ENCODE measurements at places on chromosomes 6 and 20.
A peak's percentile ranks its signal among the peaks of the same experiment; 100 is the strongest.

- DNase-seq = no peak
These were observed 205.5 kb downstream of the NKAIN2 start for GRCh38 chr6:124008988-124009765.

DNA sequence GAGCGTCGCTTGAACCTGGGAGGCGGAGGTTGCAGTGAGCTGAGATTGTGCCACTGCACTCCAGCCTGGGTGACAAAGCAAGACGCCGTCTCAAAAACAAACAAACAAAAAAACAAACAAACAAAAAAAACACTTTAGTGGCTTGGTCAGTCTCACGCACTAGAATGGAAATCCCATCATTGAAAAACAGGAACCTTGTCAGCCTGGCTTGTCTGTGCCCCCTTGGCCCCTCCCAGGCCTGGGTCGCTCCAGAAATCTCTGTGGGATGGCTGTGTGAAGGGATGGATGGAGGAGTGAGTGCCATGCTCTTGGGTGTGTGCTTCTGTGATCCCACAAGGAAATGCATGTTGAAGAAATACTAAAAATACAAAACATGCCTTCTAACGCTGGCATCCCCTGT is 20.9 kb upstream of the NAA20 start:
- DNase-seq = no peak

- DNase-seq = no peak
These were observed 3.9 kb downstream of the SYNJ2 start for GRCh38 chr6:157985378-157986155.

DNA sequence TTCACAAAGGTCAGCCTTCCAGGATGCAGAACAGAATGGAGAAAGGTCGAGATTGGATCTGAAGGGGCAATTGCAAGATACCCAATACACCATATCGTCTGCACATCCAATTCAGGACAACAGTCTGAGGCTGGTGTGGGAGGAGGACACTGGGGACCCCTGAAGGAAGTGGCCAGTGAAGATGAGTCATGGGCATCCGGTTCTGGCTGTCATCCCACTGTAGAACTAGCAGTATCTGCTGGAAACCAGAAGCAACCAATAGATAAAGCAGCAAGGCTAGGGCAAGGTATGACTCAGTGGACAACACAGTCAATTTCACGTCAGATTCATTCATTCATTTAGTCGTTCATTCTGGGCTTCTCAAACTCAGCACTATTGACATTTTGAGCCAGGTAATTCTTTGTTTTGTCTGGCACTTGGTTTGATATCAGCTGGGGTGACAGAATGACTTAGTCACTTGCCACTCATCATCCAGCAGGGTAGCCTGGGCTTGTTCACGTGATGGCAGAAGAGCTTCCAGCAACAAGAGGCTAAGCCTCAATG is 30.3 kb upstream of the SHLD1 start:
- no peak for DNase-seq

DNA sequence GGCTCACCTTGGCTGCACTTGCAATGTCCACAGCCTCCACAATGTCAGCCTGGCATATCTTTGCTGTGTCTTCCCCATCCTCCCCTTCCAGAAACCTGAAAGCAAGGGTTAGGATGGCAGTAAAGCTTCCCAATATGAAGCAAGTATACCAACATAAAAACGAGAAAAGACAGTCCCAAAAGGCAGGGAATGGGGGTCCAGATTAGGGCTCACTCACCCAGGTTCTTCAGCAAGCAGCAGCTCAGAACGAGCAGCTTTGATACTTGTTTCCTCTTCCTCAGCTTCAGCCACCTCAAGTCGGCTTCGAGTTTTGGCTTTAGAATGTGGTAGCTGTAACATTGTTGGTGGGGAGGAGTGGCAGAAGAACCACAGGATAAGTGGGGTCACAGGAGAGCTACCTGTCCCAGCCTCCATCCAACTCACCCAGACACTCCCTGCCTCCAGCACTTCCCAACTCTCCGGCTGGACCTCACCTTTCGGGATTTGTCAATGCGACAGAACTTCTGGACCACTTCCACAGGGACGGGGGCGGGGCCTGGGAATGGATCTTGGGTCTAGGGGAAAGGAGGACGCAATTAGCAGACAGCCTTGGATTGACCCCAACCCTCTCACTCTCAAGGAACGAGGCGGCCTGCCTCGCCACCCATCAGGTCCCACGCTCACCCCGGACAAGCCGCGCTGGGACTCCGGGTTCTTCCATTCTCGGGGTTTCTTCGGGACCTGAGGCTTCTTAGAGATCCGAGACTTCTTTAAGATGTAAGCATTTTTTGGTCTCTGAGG is 708 bp downstream of the WDR46 start:
- DNase-seq = no peak

DNA sequence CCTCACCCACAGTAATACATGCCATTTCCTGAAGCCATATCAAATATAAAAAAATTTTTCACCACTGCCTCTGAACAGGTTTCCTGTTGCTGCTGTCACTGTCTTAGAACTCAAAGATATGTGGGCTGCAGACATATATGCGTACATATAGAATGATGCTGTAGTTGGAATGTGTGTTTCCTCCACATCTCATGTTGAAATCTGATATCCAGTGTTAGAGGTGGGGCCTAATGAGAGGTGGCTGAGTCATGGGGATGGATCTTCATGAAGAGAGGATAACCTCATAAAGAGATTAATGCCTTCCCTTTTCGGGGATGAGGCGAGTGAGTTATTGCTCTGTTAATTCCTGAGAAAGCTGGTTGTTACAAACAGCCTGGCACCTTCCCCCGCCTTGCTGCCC is 7.7 kb upstream of the SCP2D1 start:
- no peak for DNase-seq

DNA sequence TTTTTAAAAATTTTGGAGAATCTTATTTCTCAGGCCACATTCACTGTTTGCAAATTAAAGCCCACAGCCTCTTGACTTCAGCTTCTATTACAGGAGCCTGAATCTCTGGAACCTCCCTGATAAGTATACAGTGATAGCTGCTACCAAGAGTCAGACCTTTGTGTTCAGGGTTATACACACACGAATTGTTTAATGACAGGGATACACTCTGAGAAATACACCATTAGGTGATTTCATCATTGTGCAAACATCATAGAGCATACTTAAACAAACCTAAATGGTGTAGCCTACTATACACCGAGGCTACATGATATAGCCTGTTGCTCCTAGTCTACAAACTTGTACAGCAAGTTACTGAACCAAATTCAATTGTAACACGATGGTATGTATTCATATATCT is 473.9 kb downstream of the PKHD1 start:
- no peak for DNase-seq

GRCh38 chr6:157579467-157580031 is 198.6 kb downstream of the ZDHHC14 start:
- DNase-seq = no peak

DNA sequence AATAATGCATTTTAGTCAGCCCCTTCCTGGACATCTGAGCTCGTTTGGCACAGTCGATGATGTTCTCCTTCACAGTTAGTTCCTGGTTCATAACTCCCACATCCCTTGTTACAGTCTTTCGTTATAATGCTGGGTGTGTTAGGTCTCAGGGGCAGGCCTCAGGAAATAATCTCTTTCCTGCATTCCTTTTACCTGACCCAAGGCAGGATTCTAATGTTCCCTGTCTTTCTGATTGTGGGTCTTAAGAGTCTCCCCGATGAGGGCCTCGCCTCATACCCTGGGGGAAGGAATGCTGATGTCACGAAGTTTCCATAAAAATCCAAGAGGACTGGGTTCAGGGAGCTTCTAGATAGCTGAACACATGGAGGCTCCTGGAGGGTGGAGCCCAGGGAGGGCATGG is 104.0 kb upstream of the CARMIL1 start:
- no peak for DNase-seq

GRCh38 chr20:7985916-7986315 is 33.6 kb downstream of the TMX4 start:
- DNase-seq = no peak

DNA sequence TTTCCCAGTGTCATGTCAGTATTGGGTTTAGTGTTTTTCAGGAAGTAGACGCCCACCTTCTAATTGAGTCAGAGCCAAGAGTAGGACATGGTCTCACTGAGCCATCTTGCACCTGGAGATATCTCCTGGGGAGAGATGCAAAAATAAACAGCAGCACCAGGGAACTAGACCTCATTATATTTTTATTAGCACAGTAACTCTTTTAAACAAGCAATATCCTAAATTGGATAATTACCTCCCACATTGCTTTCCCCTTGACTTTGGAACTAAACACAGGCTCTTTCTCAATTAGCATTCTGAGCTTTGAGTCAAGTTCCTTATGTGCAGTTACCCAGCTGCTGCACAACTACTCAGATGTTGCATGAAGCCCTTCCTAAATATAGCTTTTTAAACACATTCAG is 175.4 kb downstream of the IBTK start:
- no peak for DNase-seq

GRCh38 chr20:17542993-17543412 is 11.8 kb upstream of the BFSP1 start:
- no peak for DNase-seq

DNA sequence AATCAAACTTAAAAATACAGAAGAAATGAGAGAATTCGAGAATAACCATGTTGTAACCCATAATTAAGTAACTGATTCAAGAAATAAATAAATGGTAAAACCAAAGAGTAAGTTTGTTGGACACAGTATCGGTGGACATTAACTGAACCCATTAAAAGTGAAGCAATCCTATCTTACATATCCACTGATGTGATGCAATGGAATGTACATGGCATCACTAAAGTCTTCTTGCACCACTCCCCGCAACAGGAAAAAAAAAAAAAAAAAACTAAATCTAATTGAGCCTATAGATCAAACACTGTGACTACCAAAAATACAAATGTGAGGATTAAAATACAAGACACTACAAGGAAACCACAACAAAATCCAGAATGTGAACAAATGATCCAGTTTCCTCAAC is 7.9 kb downstream of the SNX14 start:
- DNase-seq = no peak

GRCh38 chr6:127510876-127511275 is 8.3 kb downstream of the MTCL3 start:
- no peak for DNase-seq

GRCh38 chr6:96032661-96033060 is 16.9 kb downstream of the FUT9 start:
- DNase-seq = no peak

- DNase-seq = no peak
These were observed 60.2 kb downstream of the TMEM242 start for GRCh38 chr6:157263146-157263545.

GRCh38 chr6:87289571-87289970 is 32.8 kb upstream of the SMIM8 start:
- no peak for DNase-seq

- peak; percentile 44 for DNase-seq
These were observed 20.0 kb upstream of the TRIM27 start for GRCh38 chr6:28943557-28944411.

GRCh38 chr6:87803791-87804190 is 101.8 kb upstream of the AKIRIN2 start:
- DNase-seq = no peak

DNA sequence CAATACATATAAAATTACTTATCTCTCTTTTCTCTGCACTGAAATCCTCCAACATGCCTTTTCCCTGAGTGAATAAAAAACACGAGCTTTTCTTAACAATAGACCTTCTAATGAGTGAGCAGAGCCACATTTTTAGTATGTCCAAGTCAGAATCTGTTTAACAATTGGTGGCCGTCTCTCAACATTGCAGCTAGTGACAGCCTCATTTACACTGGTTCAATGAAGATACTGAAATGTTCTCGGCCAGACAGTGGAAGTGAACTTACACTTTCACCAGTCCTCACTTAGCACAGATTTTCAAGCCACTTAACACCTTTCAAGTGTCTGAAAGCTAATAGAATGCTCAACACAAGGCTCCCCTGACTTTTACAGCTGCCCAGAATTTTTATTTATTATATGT is 767.1 kb downstream of the KIF16B start:
- DNase-seq = no peak

DNA sequence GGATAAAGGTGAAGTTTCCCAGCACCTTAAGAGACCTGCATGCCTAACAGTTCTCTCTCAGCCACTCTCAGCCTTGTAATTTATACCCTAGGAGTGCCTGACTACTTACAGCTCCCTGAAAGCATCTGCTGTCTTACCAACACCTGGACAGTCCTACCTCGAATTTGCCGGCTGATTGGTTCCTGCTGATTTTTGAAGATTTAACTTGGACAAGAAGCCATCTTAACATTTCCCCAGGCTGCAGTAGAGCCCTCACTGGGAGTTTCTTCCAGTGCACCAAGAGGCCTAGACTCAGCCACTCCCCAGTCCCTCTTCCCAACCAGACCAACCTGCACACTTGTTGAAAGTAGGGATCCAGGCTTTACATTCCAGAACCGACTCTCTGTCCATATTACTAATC is 174.5 kb downstream of the LINC00237 start:
- DNase-seq = no peak

- no peak for DNase-seq
These were observed 67.6 kb downstream of the PSMG4 start for GRCh38 chr6:3326184-3326971.
